GM12878 (cell line): ENCODE measurements at places on chromosomes 7 and 10.

- no peak for DNase-seq
- no peak overlapping the region for H3K27ac ChIP-seq
- no peaks in the 10 kb centered on the region for H3K36me3 ChIP-seq
- H3K4me3 ChIP-seq = no peak overlapping the region
These were observed 274.9 kb downstream of the SDK1 start for GRCh38 chr7:3575753-3576531.

- no peaks in the 10 kb centered on the region for H3K36me3 ChIP-seq
- no peak for DNase-seq
- no peaks in the 10 kb centered on the region for H3K27me3 ChIP-seq
- H3K4me1 ChIP-seq = no peaks in the 10 kb centered on the region; the same call in 1 of the 2 replicates
These were observed 60.7 kb downstream of the PDIA4 start for GRCh38 chr7:148967602-148968001.

- DNase-seq = no peak
- H3K27me3 ChIP-seq = no peaks in the 10 kb centered on the region
- no peaks in the 10 kb centered on the region for H3K36me3 ChIP-seq
- H3K4me1 ChIP-seq = no peaks in the 10 kb centered on the region
These were observed 619.2 kb upstream of the GALNT17 start for GRCh38 chr7:70512761-70513160.

DNA sequence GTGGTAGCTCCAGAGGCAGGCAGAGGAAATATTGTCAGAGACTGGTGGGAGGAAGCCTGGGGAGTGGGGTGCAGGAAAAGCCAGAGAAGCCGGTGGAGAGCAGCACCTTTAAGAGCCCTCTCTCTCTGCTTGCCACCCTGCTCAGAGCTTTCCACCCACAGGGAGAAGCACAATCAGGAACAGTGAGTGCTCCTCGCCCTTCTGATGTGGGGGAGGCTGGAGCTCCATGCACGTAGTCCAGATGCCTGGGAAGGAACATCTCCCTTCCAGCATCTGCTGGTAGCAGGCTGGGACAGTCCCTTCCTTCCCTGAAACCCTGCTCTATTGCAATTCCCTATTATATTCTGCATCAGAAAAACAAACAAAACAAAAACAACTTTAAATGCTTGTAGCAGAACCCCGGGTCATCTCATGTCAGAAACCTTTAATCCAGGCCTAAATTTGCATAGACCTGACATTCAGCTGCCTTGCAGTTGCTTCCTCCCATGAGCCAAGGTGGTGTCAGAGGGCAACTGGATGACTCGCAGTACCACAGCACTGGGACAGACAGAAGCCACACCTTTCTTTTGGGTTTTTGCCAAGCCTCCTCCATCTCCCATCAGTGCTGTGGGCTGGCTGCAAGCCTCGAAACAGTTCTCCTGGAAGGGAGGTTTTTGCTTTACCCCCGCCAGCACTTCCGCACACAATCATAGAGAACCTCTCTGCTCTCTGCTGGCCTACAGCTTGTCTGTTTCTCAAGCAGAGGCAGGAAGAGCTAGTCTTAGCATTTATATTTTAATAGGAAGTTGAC, 13.1 kb downstream of the AVPI1 start:
- peaks cover 5% of the 10 kb centered on the region; the same call in 1 of the 2 replicates for H3K36me3 ChIP-seq
- H3K27ac ChIP-seq = no peak overlapping the region
- peaks cover 12% of the 10 kb centered on the region for H3K4me1 ChIP-seq
- H3K4me3 ChIP-seq = no peak overlapping the region

DNA sequence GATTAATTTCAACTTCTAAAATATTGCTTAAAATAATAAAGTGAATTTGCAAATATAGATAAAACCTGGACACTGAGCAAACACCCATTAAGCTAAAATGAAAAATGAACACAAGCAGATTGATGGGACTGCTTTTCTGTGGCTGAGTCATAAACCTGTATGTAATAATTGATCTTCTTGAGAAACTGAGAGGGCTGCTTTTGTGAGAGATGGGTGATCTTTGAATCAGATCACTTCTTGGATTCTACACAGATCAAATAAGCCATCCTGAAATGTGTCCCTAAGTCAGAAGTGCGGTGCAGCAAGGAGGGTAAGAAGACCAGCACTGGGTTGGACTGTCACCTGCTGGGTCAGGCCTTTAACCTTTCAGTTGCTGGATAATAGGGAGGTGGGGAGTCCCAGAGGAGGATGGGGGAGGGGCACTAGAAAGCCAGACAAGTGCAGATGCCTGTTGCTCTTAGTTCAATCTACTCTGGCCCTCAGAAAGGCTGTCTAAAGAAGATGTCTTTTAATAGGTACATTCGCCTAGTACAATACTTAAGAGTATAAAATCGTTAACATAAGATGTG, 178.2 kb upstream of the NAMPT start:
- no peak overlapping the region for H3K4me3 ChIP-seq
- no peaks in the 10 kb centered on the region for H3K36me3 ChIP-seq
- H3K27ac ChIP-seq = no peak overlapping the region

DNA sequence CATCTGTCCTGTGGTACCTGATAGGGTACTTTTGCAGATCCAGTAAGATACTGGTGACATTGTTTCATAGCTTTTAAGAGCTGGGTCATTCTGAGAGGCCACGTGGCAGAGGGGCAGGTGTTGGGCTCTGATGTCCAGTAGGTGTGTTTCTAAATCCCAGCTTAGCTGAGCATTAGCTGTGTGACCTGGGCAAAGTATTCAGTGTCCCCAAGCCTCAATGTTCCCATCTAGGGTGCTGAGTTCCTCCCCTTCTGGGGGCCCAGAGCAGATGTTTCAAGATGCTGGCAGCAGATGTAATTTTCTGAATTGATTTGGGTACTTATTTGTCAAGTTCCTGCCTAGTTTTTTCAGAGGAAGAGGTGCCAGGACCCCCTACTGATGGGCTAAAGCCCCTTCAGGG, 52.9 kb downstream of the NEURL1 start:
- no peak for DNase-seq
- H3K4me1 ChIP-seq = peaks cover 11% of the 10 kb centered on the region
- no peak overlapping the region for H3K27ac ChIP-seq
- no peaks in the 10 kb centered on the region; the same call in 1 of the 2 replicates for H3K27me3 ChIP-seq
- H3K36me3 ChIP-seq = no peaks in the 10 kb centered on the region

DNA sequence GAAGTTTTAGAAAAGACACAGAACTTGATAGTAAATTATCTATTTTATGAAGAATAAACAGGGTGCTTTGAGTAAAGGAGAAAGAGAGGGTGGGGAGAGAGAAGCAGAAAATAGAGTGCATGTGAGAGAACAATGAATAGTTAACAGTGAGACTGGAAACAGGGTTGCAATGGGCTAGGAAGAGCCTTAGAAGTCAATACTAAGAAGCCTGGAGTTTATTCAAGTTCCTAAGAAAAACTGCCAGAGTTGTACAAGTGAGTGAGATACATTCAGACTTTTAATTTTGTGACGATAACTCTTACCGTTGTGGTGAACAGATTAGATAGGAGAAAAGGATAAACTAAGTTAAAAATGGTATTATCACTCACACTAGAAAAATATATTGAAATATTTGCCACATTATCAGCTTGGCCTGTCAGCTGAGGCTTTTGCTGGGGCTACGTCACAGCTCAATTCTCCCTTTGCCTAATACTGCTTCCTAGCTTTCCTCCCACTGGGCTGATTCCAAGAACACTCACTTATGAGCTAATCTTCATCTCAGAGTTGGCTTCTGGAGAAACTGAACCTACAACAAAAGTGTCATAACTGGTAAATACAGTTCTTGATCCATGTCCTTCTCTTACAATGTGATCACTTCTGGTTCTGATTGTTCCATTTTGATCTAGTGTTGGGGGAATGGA, 92.7 kb downstream of the SEMA3D start:
- no peaks in the 10 kb centered on the region for H3K4me1 ChIP-seq
- no peak overlapping the region for H3K27ac ChIP-seq
- H3K36me3 ChIP-seq = no peaks in the 10 kb centered on the region
- no peaks in the 10 kb centered on the region for H3K27me3 ChIP-seq
- no peak overlapping the region for H3K4me3 ChIP-seq

DNA sequence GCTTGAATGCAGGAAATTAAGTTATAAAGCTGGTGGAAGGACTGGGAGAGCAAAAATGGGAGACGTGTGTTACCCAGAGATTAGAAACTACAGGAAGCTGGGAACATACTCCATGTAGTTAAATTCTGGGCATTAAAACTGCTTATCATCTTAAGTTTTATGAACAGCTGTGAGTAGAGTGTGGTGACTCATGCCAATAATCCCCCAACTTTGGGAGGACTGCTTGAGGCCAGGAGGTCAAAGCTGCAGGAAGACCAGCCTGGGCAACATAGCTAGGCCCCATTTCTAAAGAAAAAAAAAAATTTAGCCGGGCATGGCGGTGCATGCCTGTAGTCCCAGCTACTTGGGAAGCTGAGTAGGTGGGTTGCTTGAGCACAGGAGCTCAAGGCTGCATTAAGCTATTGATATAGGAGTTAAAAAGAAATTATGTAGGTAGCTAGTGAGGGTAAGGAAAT, 56.2 kb upstream of the SEPHS1 start:
- H3K4me1 ChIP-seq = no peaks in the 10 kb centered on the region
- H3K36me3 ChIP-seq = no peaks in the 10 kb centered on the region
- H3K27ac ChIP-seq = no peak overlapping the region
- DNase-seq = no peak

- no peak overlapping the region for H3K27ac ChIP-seq
- H3K36me3 ChIP-seq = no peaks in the 10 kb centered on the region
- H3K27me3 ChIP-seq = peaks cover 3% of the 10 kb centered on the region; the same call in 1 of the 2 replicates
- DNase-seq = no peak
- H3K4me3 ChIP-seq = no peak overlapping the region
- no peaks in the 10 kb centered on the region for H3K4me1 ChIP-seq
These were observed 10.0 kb downstream of the FAM171A1 start for GRCh38 chr10:15361131-15361530.

DNA sequence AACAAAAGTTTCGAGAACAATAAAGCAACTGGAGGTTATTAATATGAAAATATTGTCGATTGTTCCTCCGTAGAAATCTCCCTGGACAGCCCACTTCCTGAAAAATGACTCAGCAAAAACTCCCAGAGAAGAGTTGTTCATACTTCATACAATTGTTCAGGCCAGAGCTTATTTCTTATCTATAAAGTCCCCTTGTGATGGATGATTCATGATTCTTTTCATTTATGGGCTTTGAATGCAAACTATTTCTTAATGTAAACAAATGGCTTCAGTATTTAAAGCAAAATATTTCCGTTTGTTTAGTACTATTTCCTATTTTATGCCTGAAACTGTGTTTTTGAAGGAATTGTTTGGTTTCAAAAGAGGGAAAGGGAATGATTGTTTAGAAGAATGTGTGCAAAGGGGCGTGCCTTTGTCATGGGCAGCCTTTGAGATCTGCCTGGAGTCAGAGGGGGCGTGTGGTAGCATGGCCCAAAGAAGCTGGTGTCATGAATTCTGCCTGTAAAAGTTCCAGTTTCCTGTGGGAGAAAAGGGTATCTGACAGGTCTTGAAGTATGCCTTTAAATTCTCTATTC, 26.2 kb upstream of the EXOC6 start:
- H3K36me3 ChIP-seq = no peaks in the 10 kb centered on the region
- no peak for DNase-seq
- no peak overlapping the region for H3K27ac ChIP-seq
- H3K4me3 ChIP-seq = no peak overlapping the region
- no peaks in the 10 kb centered on the region for H3K4me1 ChIP-seq

DNA sequence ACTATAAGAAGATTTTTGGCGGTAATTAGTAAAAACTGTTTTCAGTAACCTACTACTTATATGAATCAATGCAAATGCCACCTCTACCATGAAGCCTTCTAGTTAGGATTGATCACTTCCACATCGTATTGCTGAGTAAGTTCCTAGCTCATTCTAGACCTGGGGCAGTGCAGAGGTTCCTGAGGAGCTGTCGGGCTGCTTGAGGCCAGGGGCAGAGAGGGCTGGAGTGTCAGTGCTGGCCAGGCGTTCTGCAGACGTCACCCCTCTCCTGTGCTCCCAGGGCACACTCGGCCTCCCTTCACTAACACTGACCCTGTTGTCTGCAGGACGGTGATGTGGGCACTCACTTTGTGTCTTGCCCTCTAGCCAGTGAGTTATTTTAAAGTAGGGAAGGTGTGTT, 275.7 kb downstream of the CELF2 start:
- H3K27me3 ChIP-seq = no peaks in the 10 kb centered on the region
- H3K27ac ChIP-seq = no peak overlapping the region
- no peak for DNase-seq

DNA sequence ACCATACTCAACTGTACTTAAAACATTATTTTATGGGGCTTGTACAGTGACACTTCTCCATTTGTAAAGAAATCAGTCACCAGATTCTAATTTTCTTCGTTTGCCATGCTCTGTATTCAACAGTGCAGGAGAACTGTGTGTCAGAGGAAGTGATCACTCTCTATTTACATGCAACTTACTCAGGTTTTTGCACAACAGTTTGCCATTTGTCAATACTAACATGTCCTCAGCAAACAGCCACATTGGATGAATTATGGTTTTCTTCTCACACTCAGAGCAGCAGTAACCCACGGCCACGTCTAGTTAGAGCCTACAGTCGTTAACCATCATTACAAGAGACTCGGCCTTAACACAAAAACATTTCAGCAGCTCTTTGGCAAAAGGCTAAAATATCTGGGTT, 69.2 kb upstream of the SP4 start:
- no peaks in the 10 kb centered on the region for H3K36me3 ChIP-seq
- no peak for DNase-seq
- no peak overlapping the region; the same call in 1 of the 2 replicates for H3K27ac ChIP-seq
- peaks cover 38% of the 10 kb centered on the region for H3K4me1 ChIP-seq
- no peak overlapping the region for H3K4me3 ChIP-seq
- no peaks in the 10 kb centered on the region for H3K27me3 ChIP-seq

GRCh38 chr7:148871551-148871950, 12.5 kb downstream of the EZH2 start:
- H3K27me3 ChIP-seq = no peaks in the 10 kb centered on the region
- H3K4me3 ChIP-seq = no peak overlapping the region
- DNase-seq = no peak
- peaks cover 28% of the 10 kb centered on the region for H3K4me1 ChIP-seq
- H3K36me3 ChIP-seq = no peaks in the 10 kb centered on the region; the same call in 1 of the 2 replicates
- no peak overlapping the region for H3K27ac ChIP-seq

DNA sequence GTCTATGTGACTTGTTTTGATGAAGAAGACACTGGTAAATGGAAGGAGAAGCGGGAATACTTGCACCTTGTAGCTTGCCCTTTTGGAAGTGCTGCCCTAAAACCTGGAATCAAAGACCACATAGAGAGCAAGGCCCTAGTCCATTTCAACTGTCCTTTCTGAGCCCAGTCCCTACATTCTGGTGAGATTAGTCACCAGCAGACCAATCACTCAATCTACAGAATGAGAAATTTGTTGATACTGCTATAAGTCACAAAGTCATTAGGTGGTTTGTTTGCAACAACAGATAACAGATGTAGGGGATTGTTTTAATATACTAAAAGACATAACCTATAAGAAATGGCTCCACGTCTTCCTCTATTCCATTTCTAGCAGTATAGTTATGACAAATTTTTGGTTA, 33.6 kb downstream of the WASL start:
- H3K27me3 ChIP-seq = no peaks in the 10 kb centered on the region
- peaks cover 11% of the 10 kb centered on the region for H3K4me1 ChIP-seq
- H3K4me3 ChIP-seq = no peak overlapping the region
- H3K36me3 ChIP-seq = no peaks in the 10 kb centered on the region
- no peak for DNase-seq
- H3K27ac ChIP-seq = no peak overlapping the region

- no peaks in the 10 kb centered on the region; the same call in 1 of the 2 replicates for H3K27me3 ChIP-seq
- H3K4me3 ChIP-seq = no peak overlapping the region
- DNase-seq = no peak
- no peaks in the 10 kb centered on the region for H3K4me1 ChIP-seq
- no peaks in the 10 kb centered on the region for H3K36me3 ChIP-seq
These were observed 691.1 kb downstream of the PHTF2 start for GRCh38 chr7:78489476-78490240.

- H3K27ac ChIP-seq = no peak overlapping the region
- peaks cover 3% of the 10 kb centered on the region for H3K36me3 ChIP-seq
- H3K4me3 ChIP-seq = no peak overlapping the region
- no peaks in the 10 kb centered on the region for H3K27me3 ChIP-seq
- DNase-seq = no peak
These were observed 11.0 kb downstream of the RHBDD2 start for GRCh38 chr7:75889826-75890225.
